ENCODE measurements at places on chromosomes 12 and 14.
A peak's percentile ranks its signal among the peaks of the same experiment; 100 is the strongest.

GRCh38 chr12:117593815-117594400, 232.5 kb upstream of the NOS1 start:
- no peak for DNase-seq

DNA sequence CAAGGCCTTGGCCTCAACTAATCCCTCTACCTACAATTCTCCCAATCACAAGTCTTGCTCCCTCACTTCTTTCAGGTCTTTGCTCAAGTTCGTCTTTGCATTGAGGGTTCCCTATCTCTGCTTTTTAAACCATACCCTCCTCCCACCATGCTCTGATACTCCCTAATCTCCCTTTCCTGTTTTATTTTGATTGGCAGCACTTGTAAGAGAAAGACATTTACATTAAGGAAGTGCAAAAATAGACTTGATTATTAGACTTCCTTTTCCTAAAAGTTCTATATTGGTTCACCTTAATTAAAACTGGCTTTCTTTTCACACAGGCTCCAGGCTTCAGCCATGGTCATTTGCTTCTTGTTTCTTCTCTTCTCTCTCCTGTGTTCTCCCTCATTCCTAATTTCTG, 18.3 kb upstream of the WIF1 start:
- DNase-seq = no peak

DNA sequence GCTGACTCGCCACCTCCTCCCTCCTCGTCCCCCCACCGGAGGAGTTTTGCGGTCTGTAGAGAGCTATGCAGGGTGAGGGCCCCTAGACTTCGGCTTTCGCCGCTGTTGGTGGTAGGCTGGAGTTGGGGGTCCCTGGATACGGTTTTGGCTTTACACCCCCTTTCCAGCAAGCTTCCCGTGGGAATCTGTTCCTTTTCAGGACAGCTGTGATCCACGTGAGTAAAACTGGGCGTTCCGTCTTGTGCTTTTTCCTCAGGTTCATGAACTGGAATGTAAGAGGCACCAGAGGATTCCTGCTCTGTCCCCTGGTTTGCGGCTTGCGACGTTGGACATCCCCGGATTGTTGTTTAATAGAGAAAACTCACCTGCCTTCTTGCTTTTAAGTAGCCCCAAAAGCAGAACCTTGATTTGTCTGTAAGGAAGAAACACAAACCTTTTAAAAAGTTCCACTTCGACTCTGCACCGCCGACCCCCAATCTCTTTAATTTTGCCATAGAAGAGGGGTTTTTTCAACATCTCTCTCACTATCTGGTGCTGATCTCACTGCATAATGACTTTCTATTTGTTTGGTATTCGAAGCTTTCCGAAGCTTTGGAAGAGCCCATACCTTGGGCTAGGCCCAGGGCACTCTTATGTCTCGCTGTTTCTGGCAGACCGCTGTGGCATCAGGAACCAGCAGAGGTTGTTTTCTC, 490 bp downstream of the PRORP start:
- DNase-seq = peak; percentile 12

DNA sequence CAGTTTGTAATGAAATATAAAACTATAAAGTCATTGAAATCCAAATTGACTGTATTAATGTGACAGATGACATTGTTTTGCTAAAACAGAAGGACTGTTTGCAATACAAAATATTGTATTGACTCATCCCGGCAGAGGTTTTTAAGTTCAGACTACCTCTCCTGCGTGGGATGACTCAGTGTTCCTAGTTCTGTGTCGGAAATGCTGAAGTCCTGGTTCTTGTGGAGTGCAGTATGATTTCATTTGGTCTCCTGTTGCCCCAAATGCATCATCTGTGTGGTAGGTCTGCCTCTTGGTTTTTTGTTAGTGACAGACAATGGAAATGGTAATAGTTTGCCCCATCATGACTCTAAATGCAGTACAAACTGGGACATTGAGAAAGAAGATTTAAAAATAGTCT, 27.8 kb downstream of the PELI2 start:
- no peak for DNase-seq

DNA sequence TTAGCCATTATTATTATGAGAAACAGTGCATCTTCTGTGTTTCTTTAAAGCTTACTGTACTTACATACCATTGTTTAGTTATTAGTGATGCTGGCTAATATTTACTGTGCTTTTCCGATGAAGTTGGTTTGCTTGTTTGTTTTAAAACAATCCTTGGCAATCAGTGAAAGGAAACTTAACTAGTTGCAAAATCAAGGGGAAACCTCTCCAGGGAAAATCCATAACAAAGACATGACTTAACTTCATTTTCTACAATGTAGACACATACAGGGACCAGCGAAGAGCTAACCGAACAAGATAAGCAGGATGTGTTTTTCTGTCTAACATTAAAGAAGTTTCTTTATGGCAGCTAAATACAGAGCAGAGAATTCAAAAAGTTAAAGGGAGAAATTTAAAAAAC, 102.5 kb upstream of the PARP11 start:
- DNase-seq = no peak

DNA sequence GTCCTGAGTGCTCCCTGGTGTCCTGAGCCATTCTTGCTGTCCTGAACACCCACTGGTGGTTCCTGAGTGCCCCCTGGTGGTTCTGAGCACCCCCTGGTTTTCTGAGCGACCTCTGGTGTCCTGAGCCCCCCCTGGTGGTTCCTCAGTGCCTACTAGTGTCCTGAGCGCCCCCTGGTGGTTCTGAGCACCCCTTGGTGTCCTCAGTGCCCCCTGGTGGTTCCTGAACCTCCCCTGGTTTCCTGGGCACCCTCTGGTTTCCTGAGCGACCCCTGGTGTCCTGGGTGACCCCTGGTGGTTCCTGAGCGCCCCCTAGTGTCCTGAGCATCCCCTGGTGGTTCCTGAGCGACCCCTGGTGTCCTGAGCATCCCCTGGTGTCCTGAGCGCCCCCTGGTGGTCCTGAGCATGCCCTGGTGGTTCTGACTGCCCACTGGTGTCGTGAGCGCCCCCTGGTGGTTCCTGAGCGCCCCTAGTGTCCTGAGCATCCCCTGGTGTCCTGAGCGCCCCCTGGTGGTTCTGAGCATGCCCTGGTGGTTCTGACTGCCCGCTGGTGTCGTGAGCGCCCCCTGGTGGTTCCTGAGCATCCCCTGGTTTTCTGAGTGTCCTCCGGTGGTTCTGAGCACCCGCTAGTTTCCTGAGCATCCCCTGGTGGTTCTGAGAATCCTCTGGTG, 473.1 kb downstream of the TMEM121 start:
- peak; percentile 98 for DNase-seq

All from stimulated activated naive CD8-positive, alpha-beta T cell treated with anti-CD3 and anti-CD28 coated beads, Interleukin-15, Interleukin-2, amounts not matched to agents 100 U/mL and 50 U/mL, for 24 hours (primary cell).